Activated T-helper 1 cell treated with Interleukin-2 at 50 U/mL for 16 hours (primary cell): ENCODE measurements at places on chromosomes 11 and 22.

GRCh38 chr11:35190804-35191348, 51.9 kb downstream of the CD44 start:
- DNase-seq, result no peak

DNA sequence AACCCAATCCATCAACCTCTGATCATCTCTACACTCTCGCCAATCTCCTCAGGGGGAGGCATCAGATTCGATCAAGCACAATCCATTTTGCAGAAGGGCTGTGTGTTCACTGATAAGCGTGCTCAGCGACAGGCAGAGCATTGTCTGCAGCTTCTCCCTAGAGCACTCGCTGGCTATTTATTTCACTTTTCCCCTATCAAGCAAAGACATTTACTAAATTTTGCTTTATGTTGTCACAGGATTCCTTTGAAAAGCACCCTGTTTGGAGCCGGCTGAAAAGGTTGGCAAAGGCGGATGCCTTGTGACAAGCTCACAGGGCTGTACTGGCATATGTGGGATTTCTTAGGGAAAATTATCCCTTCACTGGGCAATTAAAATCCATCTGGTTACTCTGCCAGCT, 1381.5 kb upstream of the TENM4 start:
- DNase-seq, result no peak

DNA sequence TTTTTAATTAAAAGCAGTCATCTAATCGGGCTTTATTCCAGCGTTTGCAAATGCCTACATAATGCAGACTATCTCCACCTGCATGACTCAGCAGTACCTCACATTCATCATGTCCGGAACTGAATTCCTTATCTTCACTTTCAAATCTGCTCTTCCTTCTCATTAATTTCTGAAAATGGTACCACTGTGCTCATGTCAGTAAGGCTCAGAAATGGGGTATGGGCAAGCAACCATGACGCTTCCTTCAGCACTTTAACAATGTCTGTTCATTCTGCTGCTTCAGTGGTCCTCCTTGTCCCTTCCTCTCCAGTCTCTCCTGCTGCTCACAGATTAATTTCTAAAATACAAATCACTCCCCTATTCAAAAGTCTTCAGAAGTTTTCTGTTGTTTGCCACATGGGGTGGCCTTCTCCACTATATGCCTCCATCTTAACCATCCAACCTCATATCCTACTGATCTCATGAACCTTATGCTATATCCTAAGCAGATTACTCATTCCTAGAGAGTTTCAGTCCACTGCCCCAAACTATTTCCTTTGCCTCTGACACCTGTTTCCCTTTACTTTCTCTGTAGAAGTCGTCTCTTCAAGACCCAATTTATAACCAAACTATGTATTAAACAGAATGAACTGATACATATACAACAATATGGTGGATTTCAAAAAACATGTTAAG, 7.0 kb downstream of the GTF2H1 start:
- DNase-seq, result no peak

- no peak for DNase-seq
Observed at GRCh38 chr11:7046474-7047175, 26.3 kb downstream of the NLRP14 start.

DNA sequence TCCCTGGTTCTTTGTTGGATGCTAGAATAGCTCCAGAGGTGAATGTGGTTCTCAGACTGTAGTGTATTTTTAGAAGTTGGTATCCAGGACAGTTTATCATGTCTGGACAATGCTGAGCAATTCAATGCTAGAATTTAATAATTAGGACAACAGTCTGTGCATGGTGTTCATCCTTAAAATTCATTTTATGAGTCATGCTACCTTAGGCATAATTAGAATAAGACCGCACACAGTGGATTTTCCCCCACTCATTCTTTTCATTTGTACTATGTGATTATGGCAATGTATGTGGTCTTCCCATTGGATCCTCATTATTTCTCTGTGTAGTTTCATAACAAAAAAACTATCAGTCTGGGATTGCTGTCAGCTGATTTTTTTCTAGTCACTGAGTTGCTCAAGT, 196.7 kb downstream of the ARHGAP42 start:
- DNase-seq, result no peak

- no peak for DNase-seq
Observed at GRCh38 chr11:41316751-41317150, 142.7 kb downstream of the LRRC4C start.

GRCh38 chr11:6646918-6647679, 8.5 kb downstream of the DCHS1 start:
- DNase-seq, result peak; percentile 21

GRCh38 chr11:100397401-100397800, 289.7 kb upstream of the ARHGAP42 start:
- no peak for DNase-seq

- no peak for DNase-seq
Observed at GRCh38 chr22:24001314-24001713, 3.9 kb downstream of the GSTT4 start.

DNA sequence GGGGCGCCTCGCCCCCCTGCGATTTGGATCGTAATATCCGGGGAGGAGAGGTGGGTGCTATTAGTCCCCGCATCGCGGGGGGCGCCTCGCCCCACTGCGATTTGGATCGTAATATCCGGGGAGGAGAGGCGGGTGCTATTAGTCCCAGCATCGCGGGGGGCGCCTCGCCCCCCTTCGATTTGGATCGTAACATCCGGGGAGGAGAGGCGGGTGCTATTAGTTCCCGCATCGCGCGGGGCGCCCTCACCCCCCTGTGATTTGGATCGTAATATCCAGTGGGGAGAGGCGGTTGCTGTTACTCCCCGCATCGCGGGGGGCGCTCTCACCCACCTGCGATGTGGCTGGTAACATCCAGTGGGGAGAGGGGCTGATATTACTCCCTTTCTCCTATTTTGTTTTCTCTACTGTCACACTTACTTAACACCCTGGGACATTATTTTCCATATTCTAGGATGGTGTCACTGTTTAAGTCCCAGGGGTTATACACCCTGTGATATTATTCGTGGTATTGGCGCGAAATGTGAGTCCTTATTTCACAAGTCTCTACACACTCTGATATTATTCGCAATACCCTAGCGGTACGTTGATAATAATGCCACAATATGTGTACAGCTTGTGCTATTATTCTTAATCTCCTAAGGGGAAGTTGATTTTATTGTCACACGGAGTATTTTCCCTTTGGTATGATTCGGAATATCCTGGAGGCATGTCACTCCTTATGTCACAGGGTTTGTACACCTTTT, 57.8 kb upstream of the ALDH3B2 start:
- DNase-seq, result peak; percentile 10

- DNase-seq, result no peak
Observed at GRCh38 chr11:127995921-127996320, 591.4 kb downstream of the ETS1 start.

DNA sequence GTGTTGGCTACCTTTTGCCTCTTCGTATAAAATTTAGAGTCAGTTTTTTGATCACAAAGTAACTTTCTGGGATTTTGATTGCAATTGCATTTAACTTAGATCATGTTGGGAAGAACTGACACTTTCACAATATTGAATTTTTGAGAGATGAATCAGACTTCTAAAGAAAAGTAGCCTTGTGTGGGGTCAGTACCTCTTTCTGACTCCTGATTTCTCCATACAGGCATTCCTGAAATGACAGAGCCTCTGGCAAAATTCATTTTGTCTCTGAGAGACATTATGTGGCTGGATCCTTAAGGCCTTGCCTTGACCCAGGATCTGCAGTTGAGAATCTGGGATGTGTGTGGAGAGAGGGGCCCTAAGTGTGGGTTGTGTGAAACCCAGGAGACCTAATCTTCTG, 37.8 kb downstream of the PPFIBP2 start:
- no peak for DNase-seq

DNA sequence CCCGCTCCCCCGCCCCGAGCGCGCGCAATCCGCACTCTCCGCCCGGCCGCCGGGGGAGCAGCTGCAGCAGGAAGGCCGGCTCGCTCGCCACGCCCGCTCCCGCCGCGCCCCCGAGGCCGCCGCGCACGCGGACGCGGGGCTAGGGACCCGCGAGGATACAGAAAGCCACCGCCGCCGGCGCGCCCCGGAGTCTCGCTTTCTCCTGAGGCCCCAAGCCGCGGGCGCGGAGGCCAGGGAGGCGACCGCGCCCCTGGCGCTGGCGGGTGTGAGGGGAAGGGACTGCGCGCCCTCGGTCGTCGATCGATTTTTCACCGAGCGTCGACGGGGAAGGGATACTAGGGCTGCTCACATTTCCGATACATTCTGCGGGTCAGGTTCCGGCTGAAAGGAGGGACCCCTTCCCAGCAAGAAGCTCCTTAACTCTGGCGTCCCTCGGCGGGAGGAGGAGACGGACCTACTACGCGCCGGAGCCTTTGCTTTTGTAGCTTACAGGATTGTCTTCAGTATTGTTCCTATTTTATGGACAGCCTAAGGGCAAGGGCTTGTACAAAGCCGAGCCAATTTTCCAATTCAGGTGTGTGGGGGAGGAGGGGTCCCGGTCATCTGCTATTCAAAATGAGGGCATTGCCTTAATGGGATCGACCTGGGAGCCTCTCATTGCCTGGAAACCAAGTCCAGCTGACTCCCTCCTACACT, 416 bp upstream of the GAB2 start:
- peak; percentile 70 for DNase-seq

DNA sequence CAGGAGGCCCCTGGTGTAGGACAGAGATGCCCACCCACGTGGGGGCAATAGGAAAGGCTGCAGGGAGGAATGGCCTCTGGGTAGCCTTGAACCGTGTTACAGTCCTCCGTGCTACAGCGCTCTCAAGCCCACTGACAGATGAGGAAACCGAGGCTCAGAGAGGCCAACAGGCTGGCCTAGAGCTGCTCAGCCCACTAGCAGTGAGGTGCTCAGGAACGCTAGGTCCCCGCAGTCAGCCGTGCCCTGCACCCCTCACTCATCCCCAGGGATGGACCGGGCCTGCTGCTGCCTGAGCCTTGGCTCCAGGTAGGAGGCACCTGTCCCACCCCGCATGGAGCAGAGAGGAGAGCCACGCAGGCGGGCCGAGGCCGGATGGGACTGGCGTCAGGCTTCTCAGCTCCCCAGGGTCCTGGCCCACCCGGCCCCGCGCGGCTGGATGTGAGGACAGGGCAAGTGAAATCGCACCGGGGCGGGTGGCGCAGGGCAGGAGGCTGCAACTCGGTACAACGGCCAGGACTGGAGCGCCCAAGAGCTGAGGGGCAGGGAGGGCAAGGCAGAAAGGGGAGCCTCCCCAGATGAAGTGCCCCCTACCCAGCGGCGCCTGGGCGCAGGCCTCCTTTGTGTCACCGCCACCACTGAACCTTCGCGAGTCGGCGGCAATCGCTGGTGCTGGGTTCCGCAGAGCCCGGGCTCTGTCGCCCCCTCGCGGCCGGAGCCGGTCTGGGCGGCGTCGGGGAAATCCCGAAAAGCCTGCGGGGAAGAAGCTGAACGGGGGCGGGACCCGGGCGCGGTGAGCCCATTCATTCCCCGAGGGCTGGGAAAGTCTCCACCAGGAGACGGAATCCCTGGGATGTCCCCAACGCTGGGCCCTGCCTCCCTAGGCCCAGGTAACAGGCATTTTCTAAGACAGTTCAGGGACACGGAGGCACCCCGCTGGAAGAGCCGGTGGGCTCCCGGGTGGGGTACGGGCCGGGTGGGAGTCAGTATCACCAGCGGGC, 8.4 kb upstream of the SLC2A11 start:
- DNase-seq, result peak; percentile 76

- DNase-seq, result no peak
Observed at GRCh38 chr22:39448205-39449054, 8.4 kb upstream of the MGAT3 start.

GRCh38 chr11:129331871-129332274, 43.8 kb upstream of the BARX2 start:
- DNase-seq, result peak; percentile 26

DNA sequence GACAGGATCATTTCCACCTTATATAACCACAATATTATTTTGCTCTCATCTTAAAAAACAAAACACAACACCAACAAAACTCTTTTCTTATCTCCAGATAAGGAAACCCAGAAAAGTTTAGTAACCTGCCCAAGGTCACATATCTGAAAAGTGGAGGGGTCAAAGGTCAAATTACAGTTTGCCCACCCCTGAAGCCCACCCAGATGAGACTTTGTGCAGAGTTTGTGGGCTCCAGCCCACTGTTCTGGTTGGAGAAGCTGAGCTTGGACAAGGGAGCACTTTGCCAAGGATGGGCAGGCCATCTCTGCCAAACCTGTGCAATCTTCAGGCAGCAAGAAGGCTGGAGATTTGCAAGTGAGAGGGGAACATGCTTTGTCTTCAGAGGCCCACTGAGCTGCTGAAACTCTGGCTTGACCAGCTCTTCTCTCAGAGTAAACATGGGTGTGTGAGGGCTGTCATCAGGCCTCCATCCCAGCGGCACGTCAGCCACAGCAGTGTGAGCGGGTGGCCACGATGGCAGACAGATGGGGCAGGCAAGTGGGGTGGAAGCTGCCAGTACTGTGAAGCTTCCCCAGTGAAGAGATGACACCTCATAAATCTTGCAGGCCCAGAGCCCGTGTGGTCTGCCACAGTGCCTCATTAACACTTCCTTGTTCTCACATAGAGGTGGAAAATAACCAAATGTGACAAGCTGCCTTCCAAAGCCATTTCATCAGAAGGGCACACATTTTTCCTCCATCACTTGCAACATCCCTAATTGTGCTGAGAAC, 111.8 kb downstream of the CCDC81 start:
- DNase-seq, result no peak

- no peak for DNase-seq
Observed at GRCh38 chr11:102582140-102582539, 43.0 kb downstream of the MMP20 start.

DNA sequence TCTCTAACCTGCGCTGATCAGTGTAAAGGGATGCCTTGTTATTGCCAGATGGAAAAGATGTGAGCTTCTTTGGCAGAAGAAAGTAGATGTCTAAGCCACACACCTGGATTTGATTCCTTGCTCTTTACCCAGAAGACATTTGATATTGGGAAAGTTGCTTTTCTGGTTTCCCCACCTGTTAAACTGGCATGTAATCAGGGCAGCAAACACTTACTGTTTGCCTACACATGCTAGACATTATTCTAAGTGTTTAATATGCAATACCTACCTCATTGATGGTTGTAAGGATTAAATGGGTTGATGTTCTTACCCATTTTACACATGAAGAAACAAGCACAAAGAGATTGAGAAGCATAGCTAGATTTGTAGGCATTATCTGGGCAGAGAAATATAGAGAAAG, 16.6 kb downstream of the ASRGL1 start:
- DNase-seq, result no peak

- DNase-seq, result no peak
Observed at GRCh38 chr11:62026739-62027370, 59.4 kb upstream of the FTH1 start.

GRCh38 chr22:16933291-16934282, 74.4 kb downstream of the GAB4 start:
- DNase-seq, result no peak

GRCh38 chr11:47532597-47533213, 20.2 kb downstream of the CELF1 start:
- no peak for DNase-seq

- DNase-seq, result no peak
Observed at GRCh38 chr22:29385151-29385704, 3.1 kb downstream of the AP1B1 start.

DNA sequence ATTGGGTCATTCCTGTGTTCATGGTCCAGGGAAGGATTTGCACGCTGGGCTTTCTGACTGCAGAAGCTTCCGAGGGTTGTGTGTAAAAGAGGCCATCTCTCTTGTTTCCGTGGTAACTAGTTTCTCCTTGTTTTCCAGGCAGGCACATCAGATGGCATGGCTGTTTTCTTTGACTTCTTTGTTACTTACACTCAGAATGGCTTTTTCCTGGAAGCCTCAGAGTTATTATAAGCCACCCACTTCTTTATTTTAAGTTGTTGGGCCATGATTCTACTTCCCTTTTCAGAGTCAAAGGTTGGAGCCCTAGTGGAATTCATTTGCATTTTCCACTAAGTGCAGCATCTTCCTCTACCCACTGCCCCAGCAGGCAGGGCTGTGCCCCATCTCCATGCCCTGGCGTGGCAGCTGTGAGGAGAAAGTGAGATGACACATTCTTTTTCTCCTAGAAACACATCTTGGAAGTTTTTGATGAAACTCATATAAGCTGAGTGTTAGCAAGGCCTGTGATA, 94.9 kb downstream of the PRR5L start:
- DNase-seq, result no peak
